ENCODE measurements at places on chromosomes 13 and 19.
A peak's percentile ranks its signal among the peaks of the same experiment; 100 is the strongest.

DNA sequence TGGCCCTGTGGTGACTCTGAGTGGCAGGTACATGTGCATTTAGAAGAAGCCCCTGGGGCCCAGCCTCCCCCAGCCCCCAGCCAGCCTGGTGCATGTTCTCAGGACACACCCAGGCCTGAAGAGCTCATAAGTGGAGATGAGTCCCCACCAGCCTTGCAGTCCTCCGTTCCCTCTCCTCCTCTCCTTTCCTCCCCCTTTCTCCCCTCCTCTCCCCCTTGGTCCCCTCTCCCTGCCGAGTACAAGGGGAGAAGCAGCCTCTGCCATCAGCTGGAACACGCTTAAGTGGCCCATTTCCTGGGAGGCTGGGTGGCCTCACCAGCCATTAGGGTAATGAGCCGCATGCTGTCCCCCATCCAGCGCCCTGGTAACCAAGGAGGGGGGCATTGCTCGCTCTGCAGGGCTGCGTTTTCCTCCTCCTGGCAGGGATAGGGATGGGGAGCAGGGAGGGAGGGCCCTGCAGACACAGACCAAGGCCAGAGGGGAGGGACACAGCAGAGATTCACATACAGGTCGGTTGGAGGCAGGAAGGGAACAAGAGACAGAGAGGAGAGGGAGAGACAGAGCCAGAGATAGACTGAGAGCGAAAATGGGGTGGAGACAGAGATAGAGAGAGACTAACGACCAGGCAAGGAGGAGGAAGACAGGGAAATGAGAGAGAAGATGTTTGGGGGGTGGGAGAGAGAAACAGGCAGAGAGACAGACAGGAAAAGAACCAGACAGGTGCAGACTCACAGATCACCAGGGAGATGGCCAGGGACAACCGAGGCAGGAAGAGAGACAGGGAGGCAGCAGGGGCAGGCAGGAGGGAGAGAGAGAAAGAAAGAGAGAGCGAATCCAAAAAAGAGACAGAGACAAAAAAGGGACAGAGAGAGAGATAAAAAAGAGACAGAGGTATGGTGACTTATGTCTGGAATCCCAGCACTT, 19.3 kb upstream of the DPP9 start:
- no peak for DNase-seq

DNA sequence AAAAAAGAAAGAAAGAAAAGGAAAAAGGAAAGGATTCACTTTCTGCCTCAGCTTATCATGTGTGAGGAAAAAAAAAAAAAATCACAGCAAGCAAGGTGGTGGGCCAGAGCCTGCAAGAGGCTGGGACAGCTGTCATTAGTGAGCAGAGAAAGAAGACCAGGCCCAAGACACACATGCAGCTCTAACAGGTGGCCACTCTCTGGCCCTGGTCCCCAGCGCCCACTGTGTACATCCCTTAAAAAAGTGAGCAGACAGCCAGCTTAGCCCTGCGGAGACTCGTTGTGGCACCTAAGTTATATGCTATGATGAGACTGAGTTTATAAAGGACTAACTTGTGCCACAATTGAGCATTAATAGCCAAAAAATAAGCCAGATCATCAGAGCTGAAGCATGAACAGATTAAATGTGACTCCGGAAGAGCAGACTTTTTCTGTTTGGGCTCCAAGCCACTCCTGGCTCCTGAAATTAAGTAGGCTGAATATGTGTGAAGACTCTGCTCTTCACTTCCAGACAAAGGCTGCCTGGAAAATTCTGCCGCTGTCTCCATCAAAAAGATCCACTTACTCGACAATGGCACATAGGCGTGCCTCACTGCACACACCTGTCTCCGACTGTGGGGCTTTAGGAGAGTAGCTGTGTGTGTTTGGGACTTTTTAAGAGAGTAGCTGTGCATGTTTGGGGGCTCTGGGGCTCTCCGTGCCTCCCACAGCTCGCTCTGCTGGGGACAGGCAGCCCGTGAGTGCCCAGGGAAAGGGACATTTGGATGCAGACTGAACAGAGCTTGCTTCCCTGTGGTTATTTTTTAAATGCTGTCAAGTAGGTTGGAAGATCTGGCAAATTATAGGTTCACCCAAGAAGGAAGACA, 55.0 kb downstream of the LATS2 start:
- no peak for DNase-seq

DNA sequence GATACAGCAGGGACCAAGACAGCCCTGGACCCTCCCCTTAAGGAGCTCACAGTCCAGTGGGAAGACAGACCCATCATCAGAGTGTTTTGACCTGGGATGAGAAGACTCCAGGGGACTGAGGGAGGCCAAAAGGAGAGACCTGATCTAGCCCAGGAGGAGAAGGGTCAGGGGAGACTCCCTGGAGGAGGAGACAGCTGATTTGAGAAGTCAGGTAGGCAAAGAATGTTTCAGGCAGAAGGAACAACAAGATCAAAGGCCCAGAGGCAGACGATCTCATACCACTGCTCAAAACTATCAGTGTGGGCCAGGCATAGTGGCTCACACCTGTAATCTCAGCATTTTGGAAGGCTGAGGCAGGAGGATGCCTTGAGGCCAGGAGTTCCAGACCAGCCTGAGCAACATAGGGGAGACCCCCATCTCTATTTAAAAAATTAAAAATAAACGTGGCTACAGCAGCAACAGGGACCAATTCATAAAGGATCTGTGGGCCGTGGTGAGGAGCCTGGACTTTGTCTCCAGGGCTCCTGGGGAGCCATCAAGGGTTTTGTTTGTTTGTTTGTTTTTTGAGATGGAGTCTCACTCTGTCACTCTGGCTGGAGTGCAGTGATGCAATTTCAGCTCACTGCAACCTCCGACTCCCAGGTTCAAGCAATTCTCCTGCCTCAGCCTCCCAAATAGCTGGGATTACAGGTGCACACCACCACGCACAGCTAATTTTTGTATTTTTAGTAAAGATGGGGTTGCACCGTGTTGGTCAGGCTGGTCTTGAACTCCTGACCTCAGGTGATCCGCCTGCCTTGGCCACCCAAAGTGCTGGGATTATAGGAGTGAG, 2.2 kb upstream of the COX6B1 start:
- no peak for DNase-seq

DNA sequence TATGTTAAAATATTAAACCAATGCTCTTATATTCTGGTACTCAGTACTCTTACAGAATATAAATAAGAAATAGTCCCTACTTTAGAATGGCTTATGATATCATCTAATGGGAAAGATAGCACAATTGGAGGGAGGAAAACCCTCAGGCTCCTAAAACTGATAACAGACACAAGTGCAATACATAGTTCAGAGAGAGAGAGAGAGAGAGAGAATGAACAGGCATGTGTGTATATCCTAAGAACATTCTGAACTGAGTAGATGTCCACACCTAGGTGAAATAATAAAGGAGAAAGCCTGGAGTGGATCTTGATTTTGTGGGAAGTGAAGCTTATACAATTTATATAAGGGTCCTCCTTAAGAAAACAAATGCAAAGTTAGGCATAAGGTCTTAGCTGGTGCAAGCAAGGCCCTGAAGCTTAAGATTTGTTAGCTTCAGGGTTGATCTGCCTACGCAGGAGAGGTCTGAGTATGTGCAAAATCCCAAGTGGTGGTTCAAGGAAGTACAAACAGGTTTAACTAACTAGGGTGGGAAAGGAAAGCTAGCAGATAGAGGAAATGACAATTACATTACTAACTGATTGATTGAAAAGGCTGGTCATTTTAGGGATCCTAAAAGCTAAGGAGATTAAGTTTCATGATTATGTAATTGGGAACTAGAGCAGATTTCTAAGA, 53.3 kb downstream of the SOX21 start:
- no peak for DNase-seq

DNA sequence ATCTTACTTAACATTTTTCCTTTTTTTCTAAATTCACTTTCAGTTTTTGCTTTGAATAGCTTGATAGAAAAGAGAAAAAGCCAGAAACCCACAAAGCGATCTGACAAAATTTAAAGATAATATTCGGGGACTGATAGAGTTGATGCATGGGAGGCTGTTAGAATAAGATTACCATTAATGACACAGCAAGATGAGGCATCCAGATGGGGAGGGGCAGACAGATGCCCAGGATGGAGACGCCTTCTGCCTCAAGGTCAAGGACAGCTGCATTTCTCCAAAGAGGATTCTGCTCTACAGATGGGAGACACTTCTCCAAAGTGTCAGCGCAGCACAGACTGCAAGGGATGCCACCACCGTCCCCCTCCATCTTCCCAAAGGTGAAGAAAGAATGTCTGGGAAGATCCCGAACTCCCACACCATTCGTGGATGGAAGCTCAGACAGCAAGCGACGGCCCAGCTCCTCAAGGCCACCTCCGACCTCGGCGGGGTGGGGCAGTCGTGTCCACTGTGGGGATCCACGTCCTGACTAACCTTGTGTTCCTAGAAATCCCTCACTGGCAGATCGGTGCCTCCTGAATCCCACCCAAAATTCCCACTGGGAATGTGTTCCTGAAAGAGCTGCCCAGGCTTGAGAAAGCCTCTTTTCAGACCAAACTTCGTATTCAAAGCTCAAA, 32.9 kb downstream of the NAXD start:
- no peak for DNase-seq

DNA sequence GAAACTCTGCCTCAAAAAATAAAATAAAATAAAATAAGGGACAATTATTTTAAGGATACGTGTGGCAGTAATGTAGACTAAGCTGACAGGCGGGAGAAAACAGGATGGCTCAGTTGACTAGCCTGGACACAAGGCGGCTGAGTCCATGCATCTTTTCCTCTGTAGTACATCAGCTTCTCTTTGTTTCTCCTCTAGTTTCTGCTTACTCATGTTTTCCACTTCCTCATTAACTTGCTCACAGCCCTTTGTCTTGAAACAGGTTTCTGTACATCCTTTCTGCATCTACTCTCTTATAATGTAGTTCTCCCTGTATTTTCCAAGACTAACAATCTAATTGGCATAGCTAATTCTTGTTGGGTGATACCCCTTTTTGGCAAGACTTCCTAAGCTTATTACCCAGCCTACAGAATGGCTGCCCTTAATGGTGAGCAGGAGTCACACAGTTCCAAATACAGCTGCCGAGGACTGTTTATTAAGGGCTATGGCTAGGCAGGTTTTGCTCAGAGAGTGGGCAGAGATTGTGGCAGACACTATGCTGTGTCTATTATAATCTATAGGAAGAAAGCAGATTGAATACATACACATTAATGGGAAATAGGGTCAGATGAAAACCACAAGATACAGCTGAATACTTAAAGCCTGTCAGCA, 58.7 kb upstream of the KLF5 start:
- no peak for DNase-seq

- no peak for DNase-seq
These were observed 63.5 kb downstream of the SIAH3 start for GRCh38 chr13:45788011-45788410.

DNA sequence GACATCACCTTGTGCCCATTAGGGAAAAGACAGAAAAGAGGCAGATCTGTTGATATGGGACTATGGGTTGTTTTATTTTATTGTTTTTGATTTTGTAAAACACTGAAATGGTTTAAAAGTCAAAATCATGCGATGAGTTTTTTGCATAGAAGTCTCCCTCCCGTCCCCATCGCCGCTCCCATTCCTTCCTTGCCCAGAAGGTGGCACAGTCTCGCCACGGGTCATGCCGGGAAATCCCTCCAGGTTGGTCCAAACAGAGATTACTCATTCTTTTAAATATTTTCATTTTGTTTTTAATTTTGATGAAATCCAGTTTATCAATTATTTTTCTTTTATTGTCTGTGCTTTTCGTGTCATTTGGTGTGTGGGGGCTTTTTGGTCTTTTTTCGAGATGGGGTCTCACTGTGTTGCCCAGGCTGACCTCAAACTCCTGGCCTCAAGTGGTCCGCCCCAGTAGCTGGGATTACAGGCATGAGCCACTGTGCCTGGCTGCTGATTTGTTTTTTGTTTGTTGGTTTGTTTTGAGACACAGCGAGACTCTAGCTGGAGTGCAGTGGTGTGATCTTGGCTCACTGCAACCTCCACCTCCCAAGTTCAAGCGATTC, 9.2 kb downstream of the PGPEP1 start:
- no peak for DNase-seq

GRCh38 chr13:49935171-49936074, 717 bp downstream of the SPRYD7 start:
- DNase-seq: peak; percentile 15

DNA sequence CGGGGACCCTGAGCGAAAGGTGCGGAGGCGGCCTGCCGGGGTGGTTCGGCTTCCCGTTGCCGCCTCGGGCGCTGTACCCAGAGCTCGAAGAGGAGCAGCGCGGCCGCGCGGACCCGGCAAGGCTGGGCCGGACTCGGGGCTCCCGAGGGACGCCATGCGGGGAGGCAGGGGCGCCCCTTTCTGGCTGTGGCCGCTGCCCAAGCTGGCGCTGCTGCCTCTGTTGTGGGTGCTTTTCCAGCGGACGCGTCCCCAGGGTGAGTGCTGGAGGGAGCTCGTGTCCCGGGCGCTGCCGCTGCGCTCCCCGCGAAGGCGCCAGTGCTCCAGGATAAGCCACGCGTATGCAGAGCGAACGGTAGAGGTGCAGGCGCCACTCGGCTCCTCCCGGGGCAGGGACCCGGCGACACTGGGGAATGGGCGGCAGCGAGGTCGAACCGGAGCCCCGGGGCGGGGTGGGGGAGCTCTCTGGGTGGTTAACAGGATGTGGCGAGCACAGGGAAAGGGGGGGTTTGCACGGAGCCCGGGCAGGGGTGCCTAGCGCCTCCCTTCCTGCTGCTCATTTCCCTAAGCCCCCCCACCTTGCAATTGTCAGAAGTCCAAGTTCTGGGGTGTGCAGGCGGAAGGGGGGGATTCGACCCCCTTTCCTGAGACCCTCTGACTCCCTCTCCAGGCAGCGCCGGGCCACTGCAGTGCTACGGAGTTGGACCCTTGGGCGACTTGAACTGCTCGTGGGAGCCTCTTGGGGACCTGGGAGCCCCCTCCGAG, at the start of gene IL27RA:
Gene IL27RA (plus strand): TSS at position 44 of the 762 bp plus-strand sequence. CDS start 111 bp downstream, at position 155.
- DNase-seq: peak; percentile 61

GRCh38 chr19:4103080-4103433, 20.9 kb downstream of the MAP2K2 start:
- DNase-seq: no peak

DNA sequence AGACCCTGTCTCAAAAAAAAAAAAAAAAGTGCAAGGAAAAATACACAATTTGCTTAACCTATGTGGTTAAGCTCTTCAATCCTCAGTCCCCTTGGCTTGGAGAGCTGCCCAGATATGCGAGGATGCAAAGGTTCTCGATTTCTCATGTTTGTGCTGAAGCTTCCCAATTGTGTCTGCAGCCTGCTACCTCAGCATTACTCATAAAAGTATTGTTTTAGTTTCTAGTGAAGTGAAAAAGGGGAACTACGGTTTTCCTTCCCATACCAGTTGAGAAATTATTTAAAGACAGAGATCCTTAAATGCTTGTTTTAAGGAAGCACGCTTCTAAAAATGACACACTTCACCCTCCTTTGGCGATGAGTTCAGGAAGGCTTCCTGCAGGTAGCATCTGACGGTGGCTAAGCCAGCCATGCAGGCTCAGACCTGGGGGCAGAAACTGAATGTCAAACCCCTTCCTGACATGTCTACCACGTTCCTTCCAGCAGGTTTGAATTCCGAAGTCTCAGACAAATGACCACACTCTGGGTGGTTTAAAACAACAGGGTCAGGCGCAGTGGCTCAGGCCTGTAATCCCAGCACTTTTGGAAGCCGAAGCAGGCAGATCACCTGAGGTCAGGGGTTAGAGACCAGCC, 47.9 kb downstream of the RUBCNL start:
- no peak for DNase-seq

- no peak for DNase-seq
These were observed 1146.8 kb downstream of the UQCRFS1 start for GRCh38 chr19:28066161-28066560.

GRCh38 chr13:34467450-34468083, 474.5 kb upstream of the NBEA start:
- DNase-seq: no peak
